ENCODE measurements at places on chromosomes 1 and 21.

GRCh38 chr1:3444736-3445135, 9.7 kb upstream of the ARHGEF16 start:
- no peak for DNase-seq

DNA sequence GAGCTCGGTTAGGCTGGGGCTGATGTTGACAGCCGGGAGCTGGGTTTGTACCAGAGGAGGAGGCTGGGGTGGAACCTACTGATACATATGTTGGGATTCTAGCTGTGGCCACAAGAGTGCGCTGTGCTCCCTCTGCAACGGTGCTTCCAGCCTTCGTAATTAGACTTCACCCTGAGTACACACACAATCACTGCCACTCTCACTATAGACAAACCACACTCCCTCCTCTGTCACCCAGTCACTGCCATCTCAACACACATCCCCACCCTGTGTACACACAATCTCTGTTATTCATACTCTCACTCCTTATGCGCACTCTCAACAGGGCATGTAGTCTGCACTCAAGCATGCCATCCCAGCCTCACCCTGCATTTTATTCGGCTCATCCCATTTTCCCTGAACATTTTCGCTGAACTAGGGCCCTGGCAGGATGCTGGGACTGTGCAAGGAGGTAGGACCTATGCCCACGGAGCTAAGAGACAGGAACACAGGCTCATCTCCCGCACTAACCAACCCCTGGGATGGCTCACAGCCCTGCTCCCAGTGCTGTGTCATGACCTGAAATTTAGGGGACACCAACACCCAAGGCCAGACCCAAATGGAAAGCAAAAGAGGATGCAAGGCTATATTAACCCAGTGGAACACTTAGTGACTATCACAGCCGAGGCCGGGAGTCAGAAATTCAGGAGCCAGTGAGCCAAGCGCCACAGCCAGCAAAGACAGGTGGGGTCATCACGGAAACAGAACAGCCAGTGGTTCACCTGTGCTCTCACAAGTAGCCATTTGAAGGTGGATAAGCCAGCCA, 5.7 kb downstream of the GJB3 start:
- DNase-seq, result peak; percentile 52

GRCh38 chr21:43644609-43645008, 14.7 kb downstream of the HSF2BP start:
- DNase-seq, result no peak

- no peak for DNase-seq
Observed at GRCh38 chr1:196607981-196608380, 259 bp downstream of the KCNT2 start.

DNA sequence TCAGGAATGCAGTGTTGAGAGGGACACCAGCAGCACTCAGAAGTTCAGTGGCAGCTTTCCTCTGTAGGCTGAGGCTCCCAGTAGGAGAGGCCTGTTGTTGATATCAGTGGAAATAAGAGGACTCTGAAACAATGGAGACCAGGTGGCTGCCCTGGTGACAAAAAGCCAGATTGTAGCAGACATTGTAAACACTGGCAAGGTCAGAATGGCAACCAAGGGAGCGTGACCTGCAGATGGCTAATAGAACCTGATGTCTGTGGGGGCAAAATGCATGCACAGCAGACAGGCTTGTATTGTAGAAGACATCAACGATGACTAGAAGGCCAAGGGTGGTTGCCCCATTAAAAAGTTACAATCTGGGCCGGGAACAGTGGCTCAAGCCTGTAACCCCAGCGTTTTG, 53.1 kb upstream of the GPR37L1 start:
- no peak for DNase-seq

DNA sequence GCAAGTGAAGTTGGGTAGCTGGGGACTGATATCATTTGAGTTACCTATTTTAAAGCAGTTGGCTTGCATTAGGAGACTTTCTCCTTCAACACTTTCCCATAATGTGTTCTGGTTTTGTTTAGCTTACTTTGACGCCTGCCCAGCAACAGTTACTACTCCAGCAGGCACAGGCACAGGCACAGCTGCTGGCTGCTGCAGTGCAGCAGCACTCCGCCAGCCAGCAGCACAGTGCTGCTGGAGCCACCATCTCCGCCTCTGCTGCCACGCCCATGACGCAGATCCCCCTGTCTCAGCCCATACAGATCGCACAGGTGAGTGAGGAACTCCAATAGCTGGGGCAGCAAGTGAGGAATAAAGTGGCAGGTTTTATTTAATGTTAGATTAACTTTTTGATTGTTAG, 144.3 kb downstream of the CD247 start:
- no peak for DNase-seq

DNA sequence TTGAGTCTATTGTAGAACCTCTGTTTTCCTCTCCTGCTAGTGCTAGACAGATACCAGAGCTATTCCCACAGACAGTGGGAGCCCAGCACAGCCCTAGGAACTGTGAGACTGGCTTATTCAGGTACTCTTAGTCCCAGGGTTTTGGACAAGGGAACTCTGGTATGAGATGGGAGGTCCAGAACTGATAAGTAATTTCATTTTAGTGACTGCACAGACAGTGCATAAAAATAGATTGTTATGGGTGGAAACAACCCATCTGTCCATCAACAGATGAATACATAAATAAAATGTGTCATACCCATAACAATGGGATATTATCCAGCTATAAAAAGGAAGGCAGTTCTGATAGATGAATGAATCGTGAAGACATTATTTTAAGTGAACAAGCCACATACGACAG, 9.0 kb downstream of the EPS8L3 start:
- DNase-seq, result no peak

DNA sequence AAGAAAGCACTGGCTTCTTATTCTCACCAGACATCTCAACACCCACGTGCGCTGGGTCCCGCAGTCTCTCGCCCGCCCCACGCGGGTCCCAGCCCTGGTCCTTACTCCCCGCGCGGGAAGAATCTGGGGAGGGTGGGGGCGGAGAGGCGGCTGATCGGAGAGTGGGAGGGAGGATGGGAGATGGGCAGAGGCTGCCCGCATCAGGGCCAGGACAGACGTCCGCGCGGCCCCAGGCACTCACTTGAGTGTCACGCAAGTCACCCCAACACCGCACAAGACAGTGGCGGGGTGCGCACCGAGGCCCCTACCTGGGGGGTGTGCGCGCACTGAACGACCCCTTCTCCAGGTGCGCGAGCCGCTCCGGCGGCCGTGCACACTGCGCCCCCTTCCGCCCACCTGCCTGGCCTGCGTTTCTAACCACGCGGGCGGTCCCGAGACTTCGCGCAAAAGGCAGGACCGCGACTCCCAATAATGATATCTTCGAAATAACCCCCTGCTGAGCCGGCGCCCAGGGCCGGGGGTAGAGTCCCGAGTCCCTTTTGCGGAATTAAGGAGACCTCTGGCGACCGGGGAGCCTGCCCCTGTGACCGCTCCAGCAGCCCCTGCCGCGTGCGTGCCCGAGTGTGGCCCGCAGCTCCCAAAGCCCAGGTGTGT, 6.0 kb upstream of the SIM2 start:
- DNase-seq, result no peak

- DNase-seq, result no peak
Observed at GRCh38 chr1:32957017-32957416, 7.6 kb downstream of the RNF19B start.

- DNase-seq, result no peak
Observed at GRCh38 chr1:59669752-59670312, 144.9 kb upstream of the HOOK1 start.

- no peak for DNase-seq
Observed at GRCh38 chr1:90187323-90187585, 192.3 kb downstream of the ZNF326 start.

DNA sequence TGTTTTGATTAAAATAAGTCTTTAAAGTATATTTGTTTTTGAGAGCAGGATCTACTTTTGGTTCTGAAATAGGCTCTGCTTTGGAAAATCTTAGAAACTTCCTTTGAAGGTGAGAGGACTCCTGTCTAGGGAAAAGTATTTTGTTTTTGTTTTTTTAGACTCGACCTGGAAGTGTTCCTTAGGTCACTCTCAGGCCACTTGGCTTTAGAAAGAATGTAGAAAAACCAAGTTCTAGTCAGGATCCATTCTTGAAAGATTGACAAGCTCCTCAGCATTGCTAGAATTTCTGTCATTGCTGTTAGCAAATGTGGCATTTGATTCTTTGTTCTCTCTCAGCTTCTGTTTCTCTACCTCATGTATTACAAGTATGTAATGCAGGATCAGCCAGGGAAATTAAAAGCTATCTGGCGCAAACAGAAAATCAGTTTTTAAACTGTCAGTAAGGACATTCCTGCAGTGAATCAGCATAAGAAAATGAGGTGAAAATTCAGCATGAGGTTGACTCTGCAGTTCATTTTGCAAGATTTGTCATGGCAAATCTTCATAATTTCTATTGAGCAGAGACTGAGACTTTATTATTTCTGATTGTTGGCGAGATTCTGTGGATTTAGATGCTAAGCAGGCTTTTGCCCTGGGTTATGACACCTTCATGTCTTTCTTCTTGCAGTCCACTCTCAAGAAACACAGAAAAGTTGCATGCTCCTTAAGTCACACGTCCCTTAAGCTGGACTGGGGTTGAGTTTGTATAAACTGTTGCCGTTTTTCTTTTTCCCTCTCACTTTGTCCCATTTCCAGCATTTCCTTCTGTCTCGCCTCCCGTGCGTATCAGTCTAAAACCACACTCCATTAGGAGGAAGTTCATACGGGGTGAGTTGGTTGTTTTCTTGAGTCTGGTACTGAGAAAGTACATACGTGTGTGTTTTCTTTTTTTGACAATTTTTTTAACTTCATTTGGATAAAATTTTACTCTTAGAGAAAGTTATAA, 12.6 kb downstream of the NTPCR start:
- no peak for DNase-seq

DNA sequence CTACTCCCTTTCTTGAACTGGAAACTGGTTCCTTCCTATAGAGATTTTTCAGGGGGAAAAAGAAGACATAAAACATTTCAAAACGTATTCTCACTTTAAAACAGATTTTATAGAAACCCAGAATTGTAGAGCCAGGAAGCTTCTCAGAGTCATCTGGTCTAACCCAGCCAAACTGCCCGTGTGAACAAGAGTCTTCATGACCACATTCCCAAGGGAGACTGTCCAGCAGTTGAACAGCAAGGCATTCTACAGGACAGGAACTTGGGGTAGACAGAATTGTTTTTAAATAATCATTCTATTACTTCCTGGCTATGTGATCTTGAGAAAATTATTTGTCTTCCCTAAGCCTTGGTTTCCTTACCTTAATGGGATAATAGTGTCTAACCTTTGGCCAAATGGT, 163.5 kb upstream of the IVNS1ABP start:
- DNase-seq, result no peak

GRCh38 chr1:96521994-96522760, 199.4 kb upstream of the PTBP2 start:
- DNase-seq, result no peak

GRCh38 chr1:230122366-230123279, 55.6 kb downstream of the GALNT2 start:
- DNase-seq, result no peak

GRCh38 chr1:81695741-81696140, 105.0 kb upstream of the ADGRL2 start:
- no peak for DNase-seq

- no peak for DNase-seq
Observed at GRCh38 chr1:25832336-25833037, 12.7 kb downstream of the MTFR1L start.

GRCh38 chr1:17624611-17625233, 85.2 kb downstream of the ARHGEF10L start:
- DNase-seq, result no peak

DNA sequence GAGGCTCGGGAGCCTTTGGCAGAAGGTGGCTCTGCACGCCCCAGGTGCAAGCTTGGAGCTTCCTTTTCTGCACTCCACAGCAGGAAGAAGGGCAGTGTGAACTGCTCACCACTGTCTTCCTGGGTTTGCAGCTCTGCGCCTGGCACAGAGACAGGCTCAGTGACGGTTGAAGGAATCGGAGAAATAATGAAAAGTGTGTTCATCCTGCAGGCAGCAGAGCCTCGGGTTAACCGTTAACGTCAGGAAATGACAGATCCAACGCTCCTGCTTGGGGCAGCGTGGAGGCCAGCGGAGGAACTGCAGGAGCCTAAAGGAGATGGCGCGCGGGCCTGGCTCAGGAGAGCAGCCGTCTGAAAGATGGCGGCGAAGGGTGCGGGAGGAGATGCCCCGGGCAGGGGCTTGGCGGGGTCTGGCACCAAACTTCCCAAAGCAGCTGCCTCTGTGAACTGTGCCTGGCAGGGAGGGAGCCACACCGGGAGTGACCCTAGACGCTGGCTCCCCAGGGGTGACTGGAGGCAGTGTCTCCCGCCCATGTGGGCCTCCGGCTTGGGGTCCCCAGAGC, 10.9 kb upstream of the SAMD11 start:
- no peak for DNase-seq

- no peak for DNase-seq
Observed at GRCh38 chr1:36603461-36603860, 120.7 kb upstream of the CSF3R start.

DNA sequence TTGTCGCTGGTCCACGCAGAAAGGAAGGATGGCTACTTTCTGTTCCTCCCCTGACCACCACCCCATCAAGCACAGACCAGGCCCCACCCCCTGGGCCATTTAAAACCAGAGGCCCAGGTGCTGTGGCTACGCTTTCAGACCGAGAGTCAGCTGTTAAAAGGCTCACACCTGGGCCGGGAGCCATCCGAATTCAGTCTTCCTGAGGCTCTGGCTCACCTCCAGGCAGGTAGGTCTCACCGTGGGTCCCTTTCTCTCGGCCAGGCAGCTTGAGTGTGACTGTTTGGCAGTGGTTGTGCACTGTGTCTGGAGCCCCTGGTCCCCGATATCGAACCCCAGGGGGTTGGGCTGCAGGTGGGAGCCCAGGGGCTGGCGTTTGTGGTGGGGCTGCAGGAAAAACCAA, 7.2 kb downstream of the ACTL8 start:
- no peak for DNase-seq

DNA sequence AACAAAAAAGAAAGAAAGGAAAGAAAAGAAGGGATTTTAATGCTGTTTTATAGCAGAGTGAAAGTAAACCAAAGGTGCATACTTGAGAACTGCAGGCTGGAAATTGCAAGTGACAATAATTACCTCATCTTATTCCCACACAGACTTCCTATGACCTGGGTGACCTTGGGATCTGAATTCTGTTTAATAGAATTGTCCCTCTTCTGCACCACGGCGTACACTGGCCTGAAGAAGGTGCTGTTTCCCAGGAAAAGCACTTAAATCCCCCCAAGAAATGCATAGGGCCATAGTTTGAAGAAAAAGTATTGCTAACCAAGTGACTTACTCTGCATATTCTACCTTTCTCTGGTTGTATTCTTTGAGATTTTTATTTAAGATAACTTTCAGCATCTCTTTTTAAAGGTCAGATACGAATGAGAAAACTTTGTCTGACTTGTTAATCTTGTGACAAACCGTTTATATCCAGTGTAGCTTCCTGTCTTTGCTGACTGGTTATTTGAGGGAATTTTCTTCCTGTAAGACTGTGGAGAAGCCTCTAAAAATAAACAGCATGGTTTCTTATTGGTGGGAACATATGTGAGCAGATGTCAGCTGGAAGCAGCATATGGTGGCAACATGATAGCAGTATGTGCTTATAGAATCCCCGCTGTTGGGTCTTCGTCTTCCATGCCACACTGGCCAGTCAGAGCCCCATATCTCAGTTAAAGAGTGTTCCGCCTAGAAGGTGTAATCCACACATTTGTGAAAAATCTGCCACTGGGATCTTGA, 16.3 kb downstream of the TGFB2 start:
- no peak for DNase-seq

GRCh38 chr1:209208648-209209047, 374.9 kb upstream of the CAMK1G start:
- DNase-seq, result no peak
